ENCODE measurements at places on chromosomes 7 and 10.

DNA sequence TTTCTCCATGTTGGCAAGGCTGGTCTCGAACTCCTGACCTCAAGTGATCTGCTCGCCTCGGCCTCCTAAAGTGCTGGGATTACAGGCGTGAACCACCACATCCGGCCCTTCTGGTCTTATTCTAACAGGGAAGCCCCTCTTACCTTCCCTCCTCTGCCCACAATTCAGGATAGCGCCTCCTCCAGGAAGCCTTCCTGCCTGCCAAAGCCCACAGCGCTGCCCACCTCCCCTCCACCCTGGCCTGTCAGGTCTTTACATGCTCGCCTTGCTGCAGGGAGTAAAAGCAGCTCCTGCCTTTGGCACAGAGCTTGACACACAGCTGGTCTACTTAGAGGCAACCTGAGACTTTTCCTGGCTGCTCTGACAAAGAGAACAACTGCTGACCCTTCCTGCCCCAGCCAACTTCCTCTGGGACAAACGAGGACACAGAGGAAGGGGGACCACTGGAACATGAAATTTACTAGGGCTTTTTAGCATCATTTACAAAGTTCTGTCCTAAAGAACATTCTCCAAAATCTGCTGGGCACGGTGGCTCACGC is 13.2 kb downstream of the MLXIPL start:
- DNase-seq, result no peak

- no peak for DNase-seq
Measured at GRCh38 chr7:120760050-120760449, 97.9 kb downstream of the TSPAN12 start.

DNA sequence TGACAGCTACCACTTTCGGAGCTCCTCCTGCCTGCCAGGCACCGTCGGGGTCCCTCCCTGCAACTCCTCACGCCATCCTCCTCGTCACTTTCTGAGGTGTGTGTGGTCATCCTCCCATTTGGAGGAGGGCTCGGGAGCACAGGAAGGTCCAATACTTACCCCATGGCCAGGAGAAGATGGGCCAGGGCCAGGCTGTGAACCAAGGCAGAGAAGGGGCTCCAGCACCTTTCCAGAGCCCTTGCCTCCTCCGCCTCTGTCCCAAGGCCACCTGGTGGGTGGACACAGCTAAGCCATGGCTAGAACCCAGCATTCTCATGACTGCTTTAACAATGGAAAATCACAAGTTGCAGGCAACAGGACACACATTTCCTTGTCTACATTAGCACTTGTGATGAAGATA is 215.5 kb downstream of the TCERG1L start:
- no peak for DNase-seq

- DNase-seq, result no peak
Measured at GRCh38 chr7:33711231-33712019, 193.9 kb upstream of the BMPER start.

- DNase-seq, result no peak
Measured at GRCh38 chr7:1192171-1192676, 32.2 kb upstream of the ZFAND2A start.

GRCh38 chr7:149616898-149617297 is 119.3 kb upstream of the ZNF746 start:
- DNase-seq, result no peak

All from posterior vena cava (tissue), 2 donors.